ENCODE measurements at places on chromosomes 2 and 18.

GRCh38 chr2:212228743-212229171, 309.8 kb downstream of the ERBB4 start:
- no peak for DNase-seq

- DNase-seq = no peak
Observed at GRCh38 chr2:176583607-176584006, 314.4 kb downstream of the MTX2 start.

GRCh38 chr2:118527571-118527970, 319.9 kb downstream of the EN1 start:
- no peak for DNase-seq

GRCh38 chr2:186725783-186726182, 31.9 kb downstream of the FAM171B start:
- DNase-seq = no peak

- no peak for DNase-seq
Observed at GRCh38 chr18:32284284-32284683, 94.4 kb downstream of the MEP1B start.

GRCh38 chr18:55858661-55859515, 270.9 kb upstream of the TCF4 start:
- DNase-seq = no peak

DNA sequence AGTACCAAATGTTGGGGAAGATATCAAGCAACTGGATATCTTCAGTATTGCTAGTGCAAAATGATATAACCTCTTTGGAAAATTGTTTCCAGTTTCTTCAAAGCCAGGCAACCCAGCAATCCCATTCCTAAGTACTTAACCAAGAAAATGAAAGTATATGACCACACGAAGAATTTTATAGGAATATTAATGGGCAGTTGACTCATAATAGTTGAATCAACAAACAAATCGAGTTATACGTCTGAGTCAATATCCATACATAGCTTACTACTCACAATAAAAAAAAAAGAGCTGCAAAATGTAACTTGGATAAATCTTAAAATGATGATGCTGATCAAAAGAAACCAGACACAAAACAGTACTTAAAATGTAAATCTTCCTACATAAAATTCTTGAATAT, 810.4 kb downstream of the METTL4 start:
- no peak for DNase-seq

GRCh38 chr2:48377646-48378045, 152.3 kb upstream of the STON1 start:
- DNase-seq = no peak

GRCh38 chr18:55983433-55983832, 395.4 kb upstream of the TCF4 start:
- no peak for DNase-seq

DNA sequence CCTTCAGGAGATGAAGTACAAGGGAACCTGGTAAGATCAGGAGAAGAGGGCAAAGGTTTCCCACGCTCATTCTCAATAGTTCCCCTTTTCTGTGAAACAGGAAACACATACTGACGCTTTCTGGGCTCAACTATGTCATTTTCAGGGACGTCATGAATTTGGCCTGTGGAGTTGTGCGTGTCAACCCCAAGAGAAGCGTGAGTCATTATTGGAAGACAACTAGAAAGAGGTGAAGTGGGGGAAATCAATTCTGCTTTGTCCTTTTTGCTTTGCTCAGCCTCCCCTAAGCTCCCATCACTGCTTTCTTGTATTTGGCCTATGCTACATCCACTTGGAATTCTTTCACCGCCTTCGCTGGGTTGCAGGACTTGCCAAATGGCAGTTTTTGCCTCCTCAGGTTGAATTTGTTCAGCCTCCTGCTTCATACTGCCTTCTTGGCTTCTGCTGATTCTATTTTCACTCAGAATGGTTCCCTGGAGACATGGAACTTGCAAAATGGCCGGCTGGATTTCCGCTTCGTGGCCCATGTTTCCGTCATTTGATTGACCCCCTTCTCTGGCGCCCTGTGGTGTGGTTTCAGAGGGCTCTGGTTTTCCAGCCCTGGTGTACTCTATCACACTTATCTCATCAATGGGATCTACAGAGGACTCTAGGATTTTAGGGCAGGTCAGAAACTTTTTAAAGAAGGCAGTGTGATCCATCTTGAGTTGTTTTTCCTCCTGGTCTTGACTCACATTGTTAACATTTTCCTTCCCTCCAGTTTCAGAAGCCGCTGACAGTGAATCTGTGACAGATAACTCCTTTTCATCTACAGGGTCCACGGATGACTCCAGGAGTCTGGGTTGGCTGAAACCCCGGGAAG, 93.3 kb downstream of the ALPK2 start:
- no peak for DNase-seq

DNA sequence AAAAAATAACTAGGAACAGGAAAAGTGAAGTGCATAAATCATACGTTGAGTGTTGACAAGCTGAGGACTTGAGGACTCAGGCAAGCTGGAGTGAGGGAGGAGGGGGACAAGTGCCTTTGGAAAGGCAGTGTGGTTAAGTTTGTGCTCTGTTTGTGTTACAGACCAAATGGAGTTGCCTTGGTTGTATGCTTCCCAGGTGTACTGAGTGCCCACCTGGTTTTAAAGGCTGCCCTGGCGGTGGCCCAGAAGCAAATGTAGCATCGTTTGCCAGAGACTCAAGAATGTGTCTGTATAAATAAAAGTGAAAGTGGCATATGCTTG, 240.9 kb downstream of the PRKCE start:
- DNase-seq = no peak

DNA sequence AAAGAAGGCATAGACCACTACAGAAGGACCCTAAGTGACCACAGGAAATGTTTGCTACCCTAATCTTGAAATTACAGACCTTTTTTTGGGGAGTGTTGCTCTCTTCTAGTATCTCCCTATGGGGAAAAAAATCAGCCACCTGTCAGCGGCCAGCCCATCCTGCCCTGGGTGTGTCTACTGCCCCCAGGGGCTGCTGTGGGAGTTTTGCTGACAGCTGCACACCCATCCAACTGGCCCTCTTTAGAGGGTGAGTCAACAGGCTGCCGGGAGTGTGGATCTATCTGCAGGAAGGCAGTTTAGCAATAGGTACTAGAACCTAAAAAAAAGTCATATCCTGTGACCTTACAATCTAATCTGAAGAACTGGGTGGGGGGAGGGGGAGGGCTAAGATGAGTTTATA, 796 bp upstream of the DYSF start:
- DNase-seq = no peak

GRCh38 chr2:125870264-125870663, 785.7 kb upstream of the GYPC start:
- no peak for DNase-seq

DNA sequence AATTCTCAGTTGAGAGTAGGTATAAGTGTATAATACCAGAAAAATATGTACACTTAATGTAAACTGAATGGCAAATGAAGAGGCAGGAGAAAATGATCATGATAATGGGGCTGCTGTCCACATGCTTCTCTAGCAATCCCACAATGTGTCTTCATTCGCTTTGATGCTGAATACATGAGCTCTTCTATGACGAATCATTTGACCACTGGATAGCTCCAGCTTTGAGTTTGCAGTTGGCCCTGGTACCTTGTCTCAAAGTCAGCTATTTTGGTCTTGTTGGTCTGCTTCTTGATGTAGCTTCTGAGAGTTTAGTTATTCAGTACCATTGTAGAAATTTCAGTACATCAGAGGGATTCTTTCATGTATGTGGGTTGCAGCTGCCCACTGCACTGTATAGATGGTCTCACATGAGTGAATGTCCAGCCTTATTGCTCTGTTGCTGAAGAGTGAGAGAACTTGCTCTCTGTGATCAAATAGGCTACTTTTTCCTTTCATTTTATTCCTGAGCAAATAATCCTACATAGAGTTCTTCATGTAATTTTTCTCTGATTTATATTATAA, 105.1 kb downstream of the TTC27 start:
- no peak for DNase-seq

DNA sequence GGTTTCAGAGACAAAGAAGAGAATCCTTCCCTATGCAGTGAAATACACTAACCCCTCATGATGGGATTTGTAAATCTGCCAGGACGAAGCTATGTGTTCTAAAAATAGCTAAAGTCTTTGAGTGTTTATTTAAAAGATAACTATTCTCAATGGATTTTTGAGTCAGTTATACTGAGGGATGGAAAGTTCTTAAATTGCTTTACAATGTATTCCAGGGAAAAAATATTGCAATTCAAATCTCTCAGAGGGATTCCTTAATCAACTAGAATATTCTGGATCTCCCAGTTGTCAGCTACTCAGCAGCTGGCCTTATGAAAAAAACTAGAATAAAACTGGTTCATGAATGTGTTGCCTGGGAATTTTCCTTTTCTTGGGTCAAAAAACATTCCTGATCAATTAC, 312.4 kb downstream of the PLCL1 start:
- no peak for DNase-seq

DNA sequence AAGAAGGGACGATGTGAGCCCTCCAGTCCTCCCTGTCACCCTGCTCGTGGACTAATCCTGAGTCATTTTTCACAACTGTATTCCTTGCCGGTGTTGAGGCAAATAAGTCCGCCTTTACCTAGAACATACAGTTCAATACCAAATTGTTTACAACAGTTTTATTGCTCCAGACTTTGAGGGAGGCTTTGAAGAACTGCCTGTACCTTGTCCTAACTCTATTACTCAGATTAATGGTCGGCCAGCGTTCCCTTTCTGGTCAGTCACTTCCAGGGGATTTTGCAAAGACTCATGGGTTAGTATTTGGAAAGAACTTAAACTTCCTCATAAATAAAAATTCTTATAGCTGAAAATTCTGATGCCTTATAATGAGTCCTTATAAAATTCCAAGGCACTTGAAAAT, 85.1 kb upstream of the ZNF532 start:
- DNase-seq = no peak

- no peak for DNase-seq
Observed at GRCh38 chr18:79476031-79476917, 80.5 kb downstream of the NFATC1 start.

- no peak for DNase-seq
Observed at GRCh38 chr2:132497591-132497990, 81.0 kb downstream of the GPR39 start.

DNA sequence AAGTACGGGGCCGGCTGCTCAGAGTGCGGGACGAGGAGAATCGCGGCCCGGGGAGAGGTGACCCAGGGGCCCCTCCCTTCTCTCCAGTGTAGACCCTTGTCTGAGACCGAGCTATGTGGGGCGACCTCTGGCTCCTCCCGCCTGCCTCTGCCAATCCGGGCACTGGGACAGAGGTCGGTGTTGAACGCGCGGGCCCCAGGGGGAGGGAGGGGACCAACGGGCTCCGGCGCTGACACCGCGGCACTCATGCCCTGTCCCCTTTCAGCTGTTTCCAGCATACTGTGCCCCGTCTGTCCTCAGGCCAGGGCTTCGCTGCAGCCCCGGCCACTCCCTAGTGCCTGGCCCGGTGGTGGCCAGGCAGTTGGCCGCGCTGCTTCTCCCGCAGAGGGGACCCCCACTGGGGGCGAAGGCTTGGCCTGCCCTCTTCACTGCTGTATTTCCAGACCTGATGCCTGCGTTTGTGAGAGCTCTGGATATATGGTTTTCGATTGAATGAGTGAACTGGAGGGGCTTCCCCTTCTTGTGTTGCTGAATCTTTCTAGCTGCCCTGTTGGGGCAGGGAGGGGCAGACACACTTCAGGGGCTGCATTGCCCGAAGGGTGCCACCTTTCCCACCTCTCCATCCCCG, 809 bp downstream of the DBI start:
- peak; percentile 9 for DNase-seq

DNA sequence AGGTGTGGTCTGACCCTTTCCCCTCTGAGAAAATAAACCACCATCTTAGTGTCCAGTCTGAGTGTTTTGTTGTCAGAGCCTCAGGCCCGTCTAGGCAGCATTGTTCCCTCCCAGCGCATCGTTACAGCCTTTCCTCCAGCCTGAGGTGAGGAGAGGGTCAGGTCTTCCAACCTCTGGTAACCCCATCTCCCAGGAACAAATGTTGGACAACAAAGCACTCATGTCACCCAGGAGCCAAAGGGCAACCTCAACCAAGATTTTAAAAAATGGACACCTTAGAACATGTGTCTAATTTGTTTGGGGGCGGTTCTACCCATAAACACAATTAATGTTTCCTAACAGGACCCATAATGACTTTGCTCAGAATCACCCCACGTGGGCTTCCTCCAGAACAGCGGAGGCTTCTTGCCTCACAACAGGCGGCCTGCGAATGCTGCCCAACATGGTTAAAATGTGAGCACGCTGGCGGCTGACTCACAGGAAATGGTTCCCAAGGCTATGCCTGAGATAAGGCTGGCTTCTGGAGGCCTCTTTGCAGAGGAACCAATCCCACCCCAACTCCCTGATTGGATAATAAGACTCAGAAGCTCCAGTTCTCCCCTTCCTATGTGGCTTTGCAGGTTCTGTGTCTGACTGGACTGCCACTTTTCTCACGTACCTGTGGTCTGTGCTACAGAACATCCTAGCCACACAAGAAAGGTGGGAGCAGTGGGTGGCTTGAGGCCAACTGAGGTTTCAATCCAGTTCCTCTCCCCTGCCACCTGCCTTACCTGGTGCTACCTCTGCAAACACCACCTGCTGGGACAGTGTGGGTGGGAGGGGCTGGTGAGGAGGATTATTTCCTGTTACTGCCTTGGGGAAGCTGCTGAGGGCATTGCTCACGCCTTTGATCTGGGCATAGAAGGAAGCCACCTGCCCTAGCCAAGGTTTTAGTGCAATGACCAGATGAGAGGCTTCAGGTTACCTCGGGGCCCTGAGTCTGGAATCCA, 108.8 kb downstream of the B3GNT2 start:
- no peak for DNase-seq

DNA sequence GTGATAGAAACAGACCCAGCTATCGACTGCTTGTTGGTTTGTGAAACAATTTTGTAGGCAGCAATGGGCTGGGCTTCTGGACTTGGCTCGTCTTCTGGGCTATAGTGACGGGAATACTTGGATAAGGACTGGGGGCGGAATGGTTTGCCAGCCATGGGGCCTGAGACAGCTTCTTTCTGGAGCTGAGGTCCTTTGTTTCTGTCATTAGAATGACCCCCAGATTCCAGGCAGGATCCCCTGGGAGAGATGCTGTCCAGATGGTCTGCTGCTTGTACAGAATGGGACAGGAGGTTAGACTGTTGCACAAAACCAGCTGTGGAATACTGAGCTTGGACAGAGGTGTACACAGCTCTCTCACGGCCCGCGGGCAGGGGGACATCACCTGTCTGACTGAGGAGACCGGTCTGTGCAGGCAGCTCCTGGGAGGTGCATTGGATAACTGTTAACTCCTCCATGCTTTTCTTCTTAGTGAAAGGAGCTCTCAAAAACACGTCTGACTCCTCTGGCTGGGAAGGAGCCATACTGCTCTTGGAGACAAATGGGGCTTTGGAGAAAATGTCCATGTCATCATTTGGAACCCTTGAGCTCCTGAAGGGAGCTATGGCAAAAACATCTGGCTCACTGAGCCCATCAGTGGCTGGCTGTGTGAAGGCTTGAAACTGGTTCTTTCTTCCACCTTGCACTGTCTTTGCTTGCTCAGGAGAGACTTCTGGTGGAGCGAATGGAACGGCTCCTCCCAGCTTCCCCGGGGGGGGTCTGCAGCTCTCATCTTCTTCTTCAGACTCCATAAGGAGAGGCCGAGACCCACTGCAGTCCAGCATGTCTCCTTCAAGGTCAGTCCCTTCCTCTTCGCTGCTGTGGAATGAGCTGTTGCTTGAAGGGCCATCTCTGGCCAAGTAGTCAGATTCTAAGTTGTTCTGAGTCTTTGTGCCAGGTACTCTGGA, 28.6 kb upstream of the NFU1 start:
- DNase-seq = no peak

- DNase-seq = peak; percentile 18
Observed at GRCh38 chr18:75211953-75212750, 1.6 kb downstream of the TSHZ1 start.
